ENCODE measurements at places on chromosomes 2 and 18.

DNA sequence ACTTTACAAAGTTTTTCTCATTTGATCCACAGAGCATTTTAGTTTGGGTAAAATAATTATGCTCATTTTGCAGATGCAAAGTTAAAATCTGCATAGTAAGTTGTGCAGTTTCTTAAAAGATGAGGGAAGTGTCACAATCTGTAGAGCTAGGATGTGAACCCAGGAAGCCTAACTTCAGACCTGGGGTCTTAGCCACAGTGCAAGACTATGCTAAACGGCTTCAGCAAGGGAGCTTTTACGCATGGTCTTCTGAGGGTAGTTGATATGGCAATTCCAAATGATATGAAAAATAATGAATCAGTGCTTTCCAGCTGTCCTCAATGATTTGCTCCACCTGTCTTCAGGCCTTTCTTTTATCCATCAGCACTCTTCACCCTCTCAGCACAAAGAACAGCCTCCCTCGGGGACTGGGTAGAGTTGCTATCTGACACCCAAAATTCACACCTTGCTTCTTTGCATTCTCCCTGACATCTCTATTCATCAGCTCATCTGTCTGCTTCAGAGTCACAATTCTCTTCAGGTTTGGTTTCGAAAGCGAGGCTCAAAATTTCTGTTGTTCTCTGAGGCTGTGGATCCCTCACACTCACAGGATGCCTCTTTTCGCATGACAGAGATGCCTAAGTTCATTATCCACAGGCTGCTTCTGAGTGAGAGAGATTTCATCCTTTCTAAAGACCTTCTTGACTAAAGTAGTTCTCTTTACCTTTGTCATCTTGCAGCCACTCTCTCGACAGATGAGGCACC, 302.5 kb downstream of the NRXN1 start:
- DNase-seq: no peak

GRCh38 chr2:151730262-151730975, 3.9 kb downstream of the NEB start:
- DNase-seq: no peak

DNA sequence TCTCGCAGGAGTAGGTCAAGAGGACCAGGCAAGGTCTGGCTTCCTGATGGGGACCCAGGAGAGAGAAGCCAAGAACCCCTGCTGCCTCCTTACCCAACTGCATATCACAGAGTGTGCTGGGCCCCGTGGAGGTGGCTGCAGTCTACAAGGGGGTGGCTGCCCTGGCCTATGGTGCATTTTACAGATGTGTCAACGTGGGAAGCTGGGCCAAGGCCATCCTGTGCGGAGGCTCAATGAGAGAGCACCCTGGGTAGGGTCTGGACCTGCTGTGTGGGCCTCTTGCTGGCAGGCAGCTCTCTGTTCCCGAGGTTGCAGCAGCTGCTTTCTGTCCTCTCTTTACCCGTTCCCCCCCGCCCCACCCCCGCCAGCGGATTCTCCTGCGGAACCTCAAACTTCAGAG, 61.4 kb downstream of the GBX2 start:
- no peak for DNase-seq

- DNase-seq: no peak
Observed at GRCh38 chr2:134124047-134124753, 129.7 kb upstream of the MGAT5 start.

DNA sequence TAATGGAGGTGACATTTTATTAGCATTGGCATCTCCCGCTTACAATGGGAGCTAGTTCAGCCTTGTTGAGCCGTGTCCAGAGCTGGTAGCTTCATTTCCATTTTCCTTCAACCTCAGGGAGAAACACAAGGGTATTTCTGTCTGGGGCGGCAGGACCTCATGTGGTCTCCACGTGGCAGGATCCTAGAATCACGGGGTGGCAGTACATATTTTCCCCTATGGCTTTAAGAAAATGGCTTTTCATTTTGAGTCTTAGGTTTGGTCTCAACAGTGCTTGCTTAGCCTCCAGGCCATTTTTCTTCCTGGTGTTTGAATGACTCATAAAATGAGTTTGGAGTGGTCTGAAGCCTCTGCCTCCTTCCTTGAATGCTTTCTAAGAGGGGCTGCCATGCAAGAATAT, 20.3 kb downstream of the CABLES1 start:
- no peak for DNase-seq

DNA sequence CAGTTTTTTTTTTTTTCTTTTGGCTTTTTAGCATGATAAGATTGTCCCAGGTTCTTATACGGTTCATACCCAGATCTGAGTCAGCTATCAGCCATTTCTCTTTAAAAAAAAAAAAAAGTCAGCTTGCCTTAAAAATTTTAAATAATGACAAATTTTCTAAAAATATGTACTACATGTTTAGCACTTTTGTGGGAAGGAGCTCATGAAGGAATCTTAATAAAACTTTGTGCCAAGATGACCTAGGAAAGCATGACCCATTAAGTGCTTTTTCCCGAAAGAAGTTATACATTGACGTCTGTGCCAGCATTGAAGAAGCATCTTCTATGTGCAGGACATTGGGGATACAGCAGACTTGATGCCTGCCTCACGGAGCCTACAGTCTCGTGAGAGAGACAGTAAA, 4.5 kb upstream of the RBMS1 start:
- no peak for DNase-seq

GRCh38 chr2:31125918-31126695, 12.1 kb downstream of the GALNT14 start:
- no peak for DNase-seq

- no peak for DNase-seq
Observed at GRCh38 chr2:234649951-234650350, 153.1 kb upstream of the ARL4C start.

DNA sequence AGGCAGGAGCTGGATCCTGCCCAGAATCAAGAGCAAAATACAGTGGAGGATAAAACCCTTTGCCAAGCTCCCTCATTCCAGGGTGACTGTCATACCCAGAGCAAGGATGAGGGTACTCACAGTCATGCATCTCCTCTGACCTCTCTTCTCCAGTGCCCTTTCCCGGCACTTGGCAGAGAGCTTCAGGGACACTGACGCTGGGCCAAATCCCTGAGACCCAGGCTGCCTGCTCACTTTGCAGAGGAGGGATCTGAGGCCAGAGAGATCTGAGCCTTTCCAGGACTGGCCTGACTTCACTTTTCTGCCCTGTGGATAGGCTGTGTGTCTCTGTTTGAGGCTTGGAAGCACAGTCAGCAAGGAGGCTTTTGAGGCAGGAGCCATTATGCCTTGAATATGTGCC, 330.0 kb downstream of the CELF4 start:
- no peak for DNase-seq

- no peak for DNase-seq
Observed at GRCh38 chr2:12769492-12770105, 52.9 kb downstream of the TRIB2 start.

DNA sequence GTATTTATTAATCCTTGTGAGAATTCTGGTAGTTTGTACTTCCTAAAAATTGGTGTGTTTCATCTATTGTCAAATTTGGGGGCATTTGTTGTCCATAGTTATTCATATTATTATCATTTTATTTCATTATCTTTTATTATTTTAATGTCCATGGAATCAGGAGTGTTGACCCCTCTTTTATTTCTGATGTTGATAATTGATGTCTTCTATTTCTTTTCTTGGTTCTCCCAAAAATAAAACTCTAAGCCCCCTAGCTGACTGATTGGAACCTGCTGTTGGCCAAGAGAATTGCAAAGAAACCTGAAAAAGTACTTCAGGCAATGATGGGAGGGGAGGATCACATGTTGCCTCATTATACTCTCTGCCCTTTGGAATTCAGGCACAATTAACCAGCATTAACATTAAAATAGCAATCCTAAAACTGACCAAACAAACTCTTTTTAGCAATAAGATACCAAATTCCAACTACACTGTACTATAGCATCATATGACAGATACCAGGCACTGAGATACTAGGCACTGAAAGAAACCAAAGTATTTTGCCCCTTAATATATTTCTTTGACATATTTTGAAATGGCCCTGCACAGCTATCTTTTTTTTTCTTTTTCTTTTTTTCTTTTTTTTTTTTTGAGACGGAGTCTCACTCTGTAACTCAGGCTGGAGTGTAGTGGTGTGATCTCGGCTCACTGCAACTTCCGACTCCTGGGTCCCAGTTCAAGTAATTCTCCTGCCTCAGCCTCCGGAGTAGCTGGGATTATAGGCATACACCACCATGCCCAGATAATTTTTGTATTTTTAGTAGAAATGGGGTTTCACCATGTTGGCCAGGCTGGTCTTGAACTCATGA, 1097.2 kb upstream of the CNTNAP5 start:
- no peak for DNase-seq

DNA sequence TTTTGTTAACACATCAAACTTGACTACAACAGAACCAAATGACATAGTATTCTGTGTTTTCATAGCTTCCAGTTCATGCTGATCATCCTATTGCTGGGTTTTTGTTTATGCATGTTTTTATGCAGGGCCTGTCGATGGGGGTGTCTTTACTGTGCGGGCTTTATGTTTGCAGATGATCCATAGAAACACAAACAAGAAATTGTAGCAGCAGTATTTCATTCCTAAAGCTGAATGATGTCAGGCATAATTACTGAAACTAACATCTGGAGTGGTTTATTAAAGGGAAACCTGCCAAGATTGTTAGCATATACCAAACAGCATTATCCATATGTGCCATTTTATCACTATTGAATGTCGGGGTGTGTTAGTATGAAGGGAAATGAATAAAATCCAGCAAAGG, 129.7 kb downstream of the PTPRM start:
- no peak for DNase-seq

DNA sequence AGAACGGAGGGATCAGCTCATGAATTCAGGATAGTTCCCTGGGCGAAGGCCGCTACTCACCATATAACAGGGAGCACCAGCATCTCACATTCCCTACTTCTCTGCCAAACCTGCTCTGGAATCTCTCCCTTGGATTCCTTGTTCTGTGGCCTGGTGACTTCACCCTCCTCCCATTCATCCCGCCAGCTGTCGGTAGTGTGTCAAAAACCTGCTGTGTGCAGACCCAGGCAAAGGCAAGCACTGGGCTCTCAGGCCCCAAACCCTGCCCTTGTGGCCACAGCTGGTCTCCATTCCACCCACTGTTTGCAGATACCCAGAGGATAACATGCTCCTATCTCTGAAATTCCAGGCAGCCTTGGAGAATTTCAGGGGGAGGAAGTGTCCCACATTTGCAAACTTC, 151.6 kb downstream of the CAPN13 start:
- no peak for DNase-seq

GRCh38 chr2:199207011-199207410, 250.7 kb downstream of the SATB2 start:
- no peak for DNase-seq

- DNase-seq: no peak
Observed at GRCh38 chr2:217732992-217733391, 269.8 kb downstream of the TNS1 start.

DNA sequence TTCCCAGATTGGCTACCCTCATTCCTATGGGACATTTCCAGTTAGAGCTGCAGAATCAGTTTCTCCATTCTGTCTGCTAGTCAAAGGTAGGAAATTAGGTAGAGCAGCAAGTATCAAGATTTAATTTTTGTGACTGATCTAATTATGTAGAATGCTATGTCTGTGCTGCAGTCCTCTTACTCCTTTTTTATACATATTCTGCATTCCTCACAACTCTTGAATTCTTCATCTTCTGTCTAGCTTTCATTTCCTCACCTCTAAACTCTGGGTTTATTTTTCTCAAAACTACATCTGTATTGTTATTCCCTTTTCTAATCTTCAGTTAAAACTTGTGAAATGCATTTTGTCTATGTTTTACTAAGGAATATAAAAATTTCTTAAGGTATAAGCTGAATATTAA, 8.6 kb downstream of the SGO2 start:
- no peak for DNase-seq

- no peak for DNase-seq
Observed at GRCh38 chr2:143451642-143452281, 322.5 kb downstream of the ARHGAP15 start.

DNA sequence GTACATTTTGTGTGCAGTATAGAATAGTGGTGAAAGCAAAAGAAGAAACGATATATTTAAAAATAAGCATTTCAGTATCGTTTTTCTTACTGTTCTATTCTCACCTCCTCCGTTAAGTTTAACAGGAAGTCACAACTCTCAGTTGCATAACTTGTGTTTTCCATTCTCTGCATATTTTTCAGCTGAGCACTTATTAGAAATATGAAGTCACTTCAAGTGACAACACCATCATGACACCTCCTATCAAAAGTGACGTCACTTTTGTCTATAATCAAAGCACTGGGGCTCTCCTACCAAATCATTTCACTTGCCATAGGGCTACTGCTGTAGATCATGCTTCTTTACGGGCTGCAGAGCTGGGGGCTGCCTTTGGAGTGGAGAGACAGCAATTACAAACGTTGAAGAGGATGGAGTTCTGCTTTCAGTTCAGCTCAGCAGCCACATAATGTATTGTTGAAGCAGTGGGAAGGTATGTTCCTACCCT, 36.3 kb downstream of the STAT4 start:
- peak; percentile 80 for DNase-seq

GRCh38 chr2:196160101-196160500, 11.3 kb downstream of the STK17B start:
- DNase-seq: peak; percentile 85

DNA sequence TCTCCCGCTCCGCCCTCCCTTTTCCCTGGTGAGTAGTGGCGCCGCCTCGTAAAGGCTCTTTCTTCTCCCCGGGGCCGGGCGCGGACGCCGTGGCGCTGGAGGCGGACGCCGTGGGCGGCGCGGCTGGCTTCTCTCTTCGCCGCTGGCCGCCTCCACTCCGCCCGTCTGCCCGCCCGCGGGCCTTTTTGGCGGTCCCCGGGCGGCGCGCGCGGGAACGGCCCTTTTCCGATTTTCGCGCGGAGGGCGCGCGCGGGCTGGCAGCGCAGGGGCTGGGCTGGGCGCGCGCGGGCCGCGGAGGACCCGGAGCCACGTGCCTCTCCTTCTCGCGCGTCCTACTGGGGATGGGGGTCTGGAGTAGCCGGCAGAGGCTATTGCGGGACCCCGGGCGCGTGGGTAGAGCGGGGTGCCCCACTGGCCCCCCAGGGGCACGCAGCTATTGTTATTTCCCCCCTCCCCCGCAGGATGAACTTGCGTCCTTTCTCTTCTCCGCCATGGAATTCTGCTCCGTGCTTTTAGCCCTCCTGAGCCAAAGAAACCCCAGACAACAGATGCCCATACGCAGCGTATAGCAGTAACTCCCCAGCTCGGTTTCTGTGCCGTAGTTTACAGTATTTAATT, 472 bp downstream of the SLC20A1 start:
- peak; percentile 43 for DNase-seq

DNA sequence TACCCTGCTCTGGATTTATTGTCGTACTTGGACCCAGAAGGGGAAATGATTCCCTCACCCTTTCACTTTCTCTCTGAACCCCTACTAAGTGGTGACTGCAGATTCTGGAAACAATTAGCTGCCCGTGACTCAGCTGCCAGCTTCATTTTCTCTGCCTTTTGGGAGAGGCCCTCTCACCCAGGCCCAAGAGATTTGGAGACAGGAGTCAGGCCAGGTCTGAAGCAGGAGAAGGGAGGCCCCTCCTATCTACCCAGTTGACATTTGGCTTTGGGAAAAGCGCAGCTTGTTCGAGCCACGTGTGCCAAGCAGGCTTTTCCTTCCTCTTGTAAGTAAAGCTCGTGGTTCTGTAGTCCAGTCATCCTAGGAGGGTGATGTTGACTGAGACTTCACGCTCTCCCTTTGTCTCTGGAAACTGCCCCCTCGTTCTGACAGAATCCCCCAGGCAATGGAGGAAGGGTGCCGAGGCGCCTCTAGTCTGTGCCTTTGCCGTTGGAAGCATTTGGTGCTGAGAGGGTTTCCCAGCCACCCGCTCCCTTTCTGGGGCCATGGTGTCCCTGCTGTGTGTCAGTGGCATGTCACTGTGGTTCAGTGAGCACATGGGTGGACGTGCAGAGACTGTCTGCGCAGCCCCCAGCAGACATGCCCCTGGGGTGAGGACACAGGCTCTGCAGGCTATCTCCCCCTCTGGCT, 8.6 kb downstream of the OXER1 start:
- DNase-seq: no peak

GRCh38 chr2:141464995-141465394, 665.8 kb downstream of the LRP1B start:
- DNase-seq: no peak

Data from CD4-positive, alpha-beta T cell treated with Interleukin-2 at 100 ng/mL for 4 hours (primary cell).